ENCODE measurements at places on chromosomes 3 and 15.

DNA sequence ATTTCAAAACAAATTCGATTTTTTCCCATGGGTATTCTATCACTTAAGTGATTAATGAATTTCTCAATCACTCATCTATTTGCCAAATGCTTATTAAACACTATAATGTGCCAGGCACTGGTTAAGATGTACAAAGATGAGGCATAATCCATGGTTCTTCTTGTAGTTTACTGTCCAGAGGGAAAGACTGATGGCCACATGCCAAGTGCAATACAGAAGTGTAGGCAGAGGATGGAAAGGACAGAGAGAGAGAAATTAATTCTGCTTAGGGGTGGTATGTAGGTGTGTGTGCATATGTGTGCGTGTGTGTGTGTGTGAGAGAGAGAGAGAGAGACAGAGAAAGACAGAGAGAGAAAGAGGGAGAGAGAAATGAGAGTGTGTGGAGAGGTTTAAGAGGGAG is 120.8 kb upstream of the CCNL1 start:
- peak; percentile 52 for DNase-seq

- no peak for DNase-seq
Observed at GRCh38 chr15:69781411-69782125, 316.1 kb downstream of the TLE3 start.

GRCh38 chr15:57920911-57921310 is 144.6 kb downstream of the ALDH1A2 start:
- peak; percentile 45 for DNase-seq

- DNase-seq, result peak; percentile 47
Observed at GRCh38 chr3:183178833-183179549, 16.5 kb upstream of the LAMP3 start.

DNA sequence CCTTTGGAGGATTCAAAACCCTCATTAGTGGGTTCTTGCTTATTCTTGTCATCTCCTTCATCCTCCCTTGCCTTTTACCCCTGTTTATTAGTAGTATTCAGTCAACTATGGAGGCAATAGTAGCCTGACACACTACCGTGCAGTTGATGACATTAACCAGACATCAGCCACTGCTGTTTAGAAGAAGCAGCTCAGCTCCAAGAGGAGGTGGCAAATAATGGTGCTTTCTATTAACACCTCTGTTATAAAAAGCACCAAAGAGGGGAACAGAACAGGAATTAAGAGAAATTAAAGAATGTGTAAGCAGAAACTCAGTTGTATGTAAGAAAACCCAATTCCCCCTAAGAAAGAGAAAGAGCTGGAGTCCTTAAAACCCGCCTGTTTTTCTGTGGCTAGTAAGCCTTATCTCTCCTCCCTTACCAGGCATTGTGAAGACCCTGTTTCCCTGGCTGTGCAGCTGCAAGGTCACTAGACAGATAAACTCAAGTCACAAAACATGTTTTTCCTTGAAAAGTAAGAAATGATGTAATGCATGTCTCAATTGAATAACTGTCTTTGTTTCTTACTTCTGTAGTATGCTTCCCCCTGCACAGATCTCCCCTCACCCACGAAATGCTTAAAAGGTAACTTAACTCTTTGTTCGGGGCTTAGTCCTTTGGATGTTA is 21.2 kb downstream of the CCR4 start:
- no peak for DNase-seq

DNA sequence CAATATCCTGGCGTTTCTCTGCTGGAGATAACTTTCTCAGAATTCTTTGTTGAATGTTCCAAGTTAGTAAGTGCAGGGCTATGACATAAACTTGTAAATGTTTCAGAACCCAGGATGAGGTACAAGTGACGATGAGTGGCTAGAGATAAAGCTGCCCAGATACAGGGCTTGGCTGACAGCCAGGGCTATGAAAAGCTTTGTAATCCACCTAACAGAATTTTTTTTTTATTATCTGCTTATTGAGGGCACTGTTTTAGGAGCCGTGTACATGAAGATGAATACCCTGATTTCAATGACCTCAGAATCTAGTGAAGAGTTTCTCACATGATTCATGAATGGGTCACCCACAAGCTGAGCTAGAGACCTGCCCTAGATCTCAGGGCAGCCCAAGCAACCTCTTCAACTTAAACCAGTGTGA is 431.4 kb downstream of the DIPK2A start:
- peak; percentile 49 for DNase-seq

DNA sequence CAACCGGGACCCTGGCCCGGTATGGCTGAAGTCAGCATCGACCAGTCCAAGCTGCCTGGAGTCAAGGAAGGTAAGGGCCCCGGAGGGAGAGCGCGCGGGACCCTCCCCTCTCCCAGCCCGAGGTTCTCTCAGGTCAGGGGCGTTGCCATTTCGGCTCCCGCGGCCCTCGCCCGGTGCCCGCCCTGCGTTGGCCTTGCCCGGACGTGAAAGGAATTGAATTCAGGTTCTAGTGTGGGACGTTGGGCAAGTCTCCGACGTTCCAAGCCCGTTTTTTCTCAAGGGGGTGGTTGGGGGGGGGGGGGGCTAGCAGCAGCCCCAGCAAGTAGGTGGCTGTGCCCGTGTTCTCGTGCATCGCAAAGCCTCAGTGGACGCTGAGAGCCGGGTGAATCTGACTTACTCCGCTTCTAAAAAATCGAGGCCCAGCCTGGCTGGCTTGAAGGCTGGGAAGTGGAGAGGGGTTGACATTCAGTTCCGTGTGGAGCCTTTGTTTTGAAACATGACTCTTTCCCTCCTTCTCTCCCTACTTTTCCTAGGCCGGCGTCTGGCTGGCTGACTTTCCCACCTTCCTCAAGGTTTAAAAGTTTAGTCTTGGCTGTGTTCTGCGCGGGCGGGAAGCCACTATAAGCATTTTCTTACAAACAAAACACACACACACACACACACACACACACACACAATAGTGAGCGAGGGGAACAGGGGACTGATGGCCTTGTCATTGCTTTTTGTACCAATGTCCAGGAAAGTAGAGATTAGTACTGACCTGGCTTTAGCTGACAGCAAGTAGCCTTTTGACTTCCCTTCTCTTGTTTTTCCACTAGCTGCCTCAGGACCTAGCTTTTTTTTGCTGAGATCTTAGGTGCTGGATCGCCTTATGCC is at the start of gene UTS2B:
UTS2B (minus strand) TSS at position 873 of the 876 bp plus-strand sequence. CDS start 48,337 bp downstream, outside the sequence.
- peak; percentile 62 for DNase-seq

GRCh38 chr3:22713936-22714335 is 489.2 kb upstream of the UBE2E2 start:
- DNase-seq, result peak; percentile 93

DNA sequence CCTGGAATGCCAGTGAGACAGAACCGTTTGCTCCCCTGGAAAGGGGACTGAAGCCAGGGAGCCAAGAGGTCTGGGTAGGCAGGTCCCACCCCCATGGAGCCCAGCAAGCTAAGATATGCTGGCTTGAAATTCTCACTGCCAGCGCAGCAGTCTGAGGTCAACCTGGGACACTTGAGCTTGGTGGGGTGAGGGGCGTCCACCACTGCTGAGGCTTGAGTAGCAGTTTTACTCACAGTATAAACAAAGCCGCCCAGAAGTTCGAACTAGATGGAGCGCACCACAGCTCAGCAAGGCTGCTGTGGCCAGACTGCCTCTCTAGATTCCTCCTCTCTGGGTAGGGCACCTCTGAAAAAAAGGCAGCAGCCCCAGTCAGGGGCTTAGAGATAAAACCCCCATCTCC is 33.6 kb downstream of the CEP70 start:
- DNase-seq, result no peak

- peak; percentile 21 for DNase-seq
Observed at GRCh38 chr15:61879219-61879618, 181.0 kb downstream of the VPS13C start.

DNA sequence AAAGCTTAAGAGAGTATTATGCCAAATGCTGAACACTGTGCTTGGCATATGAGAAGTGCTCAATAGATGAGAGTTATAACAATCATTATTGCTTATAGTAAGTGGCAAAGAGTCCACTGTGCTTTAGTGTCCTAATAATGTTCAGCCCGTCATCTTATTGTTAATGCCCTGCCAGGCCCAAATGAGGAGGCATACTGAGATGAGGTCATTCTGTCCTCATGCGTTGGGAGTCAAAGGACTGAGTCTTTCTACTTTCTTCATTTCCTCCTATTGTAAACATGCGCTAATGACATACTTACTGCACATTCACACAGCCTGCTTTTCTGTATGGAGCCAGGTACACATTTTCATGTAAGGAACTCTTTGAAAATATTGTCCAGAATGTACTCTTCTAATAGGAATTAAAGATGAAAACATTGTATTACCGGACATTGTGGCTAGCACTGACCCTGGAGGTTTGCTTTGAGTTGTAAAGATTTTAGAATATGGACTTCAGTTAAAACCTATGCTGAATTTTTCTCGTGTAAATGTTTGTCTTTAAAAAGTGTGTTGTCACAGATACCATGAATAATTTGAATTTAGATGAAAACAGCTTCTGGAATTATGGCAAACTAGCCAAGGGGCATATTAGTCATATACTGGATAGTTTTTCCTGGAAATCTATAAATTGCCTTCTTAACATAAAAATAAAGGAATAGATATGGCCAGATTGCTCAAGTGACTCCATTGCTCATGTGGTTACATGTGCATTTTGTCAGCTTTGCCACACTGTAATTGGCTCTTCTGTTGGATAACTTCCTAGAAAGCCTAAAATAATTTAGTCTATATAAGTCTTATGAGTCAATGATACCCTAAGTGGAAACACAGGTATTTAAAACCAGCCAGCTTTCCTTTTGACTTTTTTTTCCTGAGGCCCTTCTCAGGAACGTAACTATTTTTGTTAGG is 38.3 kb downstream of the KBTBD12 start:
- no peak for DNase-seq

GRCh38 chr3:128813097-128813496 is 66.3 kb upstream of the ACAD9 start:
- DNase-seq, result no peak

DNA sequence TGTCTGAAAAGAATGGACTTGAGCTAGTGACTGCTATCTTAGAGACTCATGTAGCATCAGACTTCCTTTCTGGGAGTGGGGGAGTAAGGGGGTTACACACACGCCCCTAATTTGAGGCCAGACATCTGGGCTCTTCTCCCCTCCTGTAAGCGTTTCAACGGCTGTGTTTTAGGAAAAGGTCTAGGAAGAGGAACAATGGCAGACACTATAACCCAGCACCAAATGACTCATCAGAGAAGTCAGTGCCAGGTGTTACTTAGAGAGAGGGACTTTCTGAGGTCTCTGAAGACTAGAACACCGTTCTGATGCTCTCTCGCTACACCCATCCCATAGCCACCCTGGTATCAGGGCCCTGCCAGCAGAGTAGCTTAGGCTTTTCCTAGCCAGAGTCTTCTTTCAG is 65.5 kb downstream of the SSUH2 start:
- no peak for DNase-seq

DNA sequence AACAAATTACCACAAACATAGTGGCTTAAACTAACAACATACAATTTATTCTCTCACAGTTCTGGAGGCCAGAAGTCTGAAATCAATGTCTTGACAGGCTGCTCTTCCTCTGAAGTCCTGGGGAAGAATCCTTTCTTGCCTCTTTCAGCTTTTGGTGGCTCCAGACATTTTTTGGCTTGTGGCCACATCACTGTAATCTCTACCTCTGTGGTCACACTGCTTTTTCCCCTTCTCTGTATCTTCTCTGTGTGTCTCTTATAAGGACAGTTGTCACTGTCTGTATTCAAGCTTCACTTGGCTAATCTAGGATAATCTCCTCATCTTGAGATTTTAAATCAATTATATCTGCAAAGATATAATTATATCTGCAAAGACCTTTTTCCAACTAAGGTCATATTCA is 80.3 kb upstream of the ABHD2 start:
- no peak for DNase-seq

DNA sequence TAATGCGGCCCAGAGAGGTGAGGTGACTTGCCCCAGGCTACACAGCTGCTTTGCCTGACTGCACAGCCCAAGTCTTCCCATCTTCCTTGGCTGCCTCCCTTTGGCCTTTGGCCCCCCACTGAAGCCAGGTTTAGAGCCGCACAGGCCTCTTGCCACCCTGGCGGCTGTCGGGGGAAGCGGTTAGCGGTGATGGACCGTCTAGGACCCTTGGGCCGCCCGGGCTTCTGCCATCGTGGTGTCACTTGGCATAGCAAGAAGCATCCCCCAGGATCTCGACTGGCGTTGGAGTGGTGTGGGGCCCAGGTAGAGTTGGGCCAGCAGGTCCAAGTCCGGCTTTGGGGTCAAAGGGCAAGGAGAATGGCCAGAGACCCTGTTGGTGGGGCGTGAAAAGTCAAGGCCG is 61.0 kb downstream of the LINGO1 start:
- DNase-seq, result no peak

- no peak for DNase-seq
Observed at GRCh38 chr15:40243126-40243810, 4.4 kb downstream of the PAK6 start.

DNA sequence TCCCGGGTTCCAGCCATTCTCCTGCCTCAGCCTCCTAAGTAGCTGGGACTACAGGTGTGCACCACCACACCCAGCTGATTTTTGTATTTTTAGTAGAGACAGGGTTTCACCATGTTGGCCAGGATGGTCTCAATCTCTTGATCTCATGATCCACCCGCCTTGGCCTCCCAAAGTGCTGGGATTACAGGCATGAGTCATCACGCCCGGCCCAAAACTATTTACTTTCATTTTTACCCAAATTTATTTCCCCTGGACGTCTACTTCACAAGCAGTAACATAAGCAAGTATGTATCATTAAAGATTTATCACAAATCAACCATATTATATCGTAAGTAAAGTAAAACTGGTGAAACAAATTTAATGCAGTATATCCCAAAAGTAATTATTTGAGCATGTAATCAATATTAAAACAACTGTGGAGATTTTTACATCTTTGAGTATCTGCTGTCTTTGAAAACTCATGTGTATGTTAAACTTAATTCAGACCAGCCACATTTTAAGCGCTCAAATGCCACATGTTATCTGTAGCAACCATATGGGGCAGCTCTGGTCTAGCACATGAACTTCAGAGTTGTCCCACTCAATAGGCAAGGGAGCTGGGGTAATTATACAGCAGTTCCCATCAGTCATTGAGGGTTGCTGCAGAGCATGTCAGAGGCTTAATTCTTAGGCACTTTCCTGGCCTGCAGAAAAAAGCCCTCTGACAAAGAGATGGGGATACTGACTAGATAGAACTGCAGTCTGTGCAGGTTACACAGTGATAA is 185.7 kb upstream of the CTDSPL start:
- DNase-seq, result no peak
